ENCODE measurements at places on chromosomes 1 and 21.

- DNase-seq = no peak
Measured at GRCh38 chr1:183810121-183810520, 5.2 kb downstream of the RGL1 start.

DNA sequence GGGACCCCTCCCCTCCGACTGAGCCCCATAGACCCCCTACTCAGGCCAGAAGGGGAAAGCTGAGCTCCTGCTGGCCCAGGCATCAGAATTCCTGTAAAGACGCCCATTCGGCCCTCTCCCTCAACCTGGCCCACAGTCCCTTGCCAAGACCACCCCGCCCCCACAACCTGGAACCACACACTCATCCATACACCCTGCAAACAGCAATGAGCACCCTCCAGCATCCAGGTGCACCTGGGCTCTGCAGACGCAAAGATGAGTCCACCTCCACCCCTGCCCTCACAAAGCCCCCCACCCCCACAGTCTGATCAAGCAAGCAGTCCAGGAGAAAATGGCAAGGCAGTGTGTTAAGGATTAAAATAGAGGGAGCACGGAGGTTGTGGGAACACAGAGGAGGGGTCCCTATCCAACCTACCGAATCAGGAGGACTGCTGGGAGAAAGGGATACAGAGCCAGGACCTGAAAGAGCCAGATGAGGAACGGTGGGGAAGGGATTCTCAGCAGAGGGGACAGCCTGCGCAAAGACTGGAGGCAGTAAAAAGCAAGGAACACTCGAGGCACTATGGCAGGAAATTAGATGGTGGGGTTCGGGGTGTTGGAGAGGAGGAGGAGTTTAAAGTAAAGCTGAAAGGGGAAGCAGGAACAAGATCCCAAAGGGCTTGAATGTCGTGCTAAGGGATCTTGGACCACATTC lies 67.3 kb upstream of the LAPTM5 start:
- DNase-seq = no peak

GRCh38 chr21:36125512-36126207 lies 9.2 kb upstream of the CBR3 start:
- no peak for DNase-seq

DNA sequence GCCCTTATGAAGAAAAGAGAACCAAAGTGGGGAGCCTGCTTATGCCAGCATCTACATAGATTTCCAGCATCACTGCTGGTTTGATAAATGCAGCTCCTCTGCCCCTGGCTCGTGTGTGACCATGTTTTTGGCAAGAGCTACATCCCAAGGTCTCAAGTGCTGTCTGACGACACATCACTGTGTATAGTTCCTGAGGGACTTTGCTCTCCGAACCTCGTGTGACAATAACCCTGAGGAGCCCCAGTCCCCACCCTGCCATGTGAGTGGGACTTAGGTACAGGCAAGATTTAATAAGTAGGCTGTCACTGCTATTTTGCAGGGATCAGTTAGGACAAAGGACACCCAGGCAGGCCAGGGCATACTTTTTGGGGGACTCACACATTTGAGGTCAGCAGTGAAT lies 28.8 kb upstream of the RERE start:
- no peak for DNase-seq

GRCh38 chr1:54347955-54348699 lies 58.1 kb downstream of the SSBP3 start:
- DNase-seq = no peak

GRCh38 chr1:80021891-80022290 lies 1015.4 kb upstream of the ADGRL4 start:
- no peak for DNase-seq

DNA sequence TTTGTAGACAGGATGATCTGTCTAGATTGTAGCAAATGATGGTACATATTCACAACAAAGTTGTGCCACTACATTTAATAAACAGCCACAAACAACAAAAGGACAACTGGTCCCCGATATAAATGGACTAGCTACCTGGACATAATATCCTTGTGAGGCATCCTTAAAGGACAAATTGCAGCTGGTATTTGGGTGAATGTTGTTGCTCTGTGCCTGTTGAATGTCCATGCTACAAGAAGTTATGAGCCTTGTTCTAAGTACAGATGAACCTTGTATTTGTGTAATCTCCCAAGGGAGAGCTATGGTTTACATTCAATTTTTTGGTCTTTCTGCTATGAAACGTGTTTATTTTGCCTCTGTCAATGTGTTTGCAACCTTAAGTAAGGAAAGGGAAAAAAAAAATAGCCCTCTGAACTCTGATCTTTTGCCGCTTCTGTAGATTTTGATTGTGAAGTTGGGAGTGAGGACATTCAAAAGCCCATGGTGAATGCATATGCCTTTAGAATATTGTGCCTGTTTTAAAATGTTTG lies 26.5 kb downstream of the SFT2D2 start:
- DNase-seq = no peak

- DNase-seq = no peak
Measured at GRCh38 chr1:12285496-12286143, 55.8 kb downstream of the VPS13D start.

DNA sequence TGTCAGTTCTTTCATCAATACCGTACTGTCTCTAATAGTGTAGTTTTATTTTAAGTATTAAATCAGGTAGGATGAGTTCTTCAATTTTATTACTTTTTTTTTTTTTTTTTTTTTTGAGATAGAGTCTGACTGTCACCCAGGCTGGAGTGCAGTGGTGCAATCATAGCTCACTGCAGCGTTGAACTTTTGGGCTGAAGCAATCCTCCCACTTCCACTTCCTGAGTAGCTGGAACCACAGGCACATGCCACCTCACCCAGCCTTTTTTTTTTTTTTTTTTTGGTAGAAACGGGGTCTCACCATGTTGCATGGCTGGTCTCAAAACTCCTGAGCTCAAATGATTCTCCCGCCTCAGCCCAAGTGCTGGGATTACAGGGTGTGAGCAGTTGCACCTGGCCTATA lies 44.3 kb downstream of the INAVA start:
- DNase-seq = no peak

DNA sequence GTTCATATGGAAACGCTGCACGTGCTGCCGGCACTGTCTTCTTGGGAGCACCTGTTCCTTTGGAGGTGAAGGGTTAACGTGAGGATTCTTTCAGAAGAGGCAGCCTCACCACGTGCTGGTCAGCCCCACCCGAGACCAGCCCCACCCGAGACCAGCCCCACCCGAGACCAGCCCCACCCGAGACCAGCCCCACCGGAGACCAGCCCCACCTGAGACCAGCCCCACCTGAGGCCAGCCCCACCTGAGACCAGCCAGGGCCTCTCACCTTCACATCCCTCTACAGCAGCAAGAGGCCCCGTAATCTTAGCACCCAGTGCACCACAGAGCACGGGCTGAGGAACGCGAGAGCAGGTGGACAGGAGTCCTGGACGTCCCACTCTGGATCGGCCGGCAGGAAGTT lies 18.0 kb downstream of the PRDM16 start:
- no peak for DNase-seq

DNA sequence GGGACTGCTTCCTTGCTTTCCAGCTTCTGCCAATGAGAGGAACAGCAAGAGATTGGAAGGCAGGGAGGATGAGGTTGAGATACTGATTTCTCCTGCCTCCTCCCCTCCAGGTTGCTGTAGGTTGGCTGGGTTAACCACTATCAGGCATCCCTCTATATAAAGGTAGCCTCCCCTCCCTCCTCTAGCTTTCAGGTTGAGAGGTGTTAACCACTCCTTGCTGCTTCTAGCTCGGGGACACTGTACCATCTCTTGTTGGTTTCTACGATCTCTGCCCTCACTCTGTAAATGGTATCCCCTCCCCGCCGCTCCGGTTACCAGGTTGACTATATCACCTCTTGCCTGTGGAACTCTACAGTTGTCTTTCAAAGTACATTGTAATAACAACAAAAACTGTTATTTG lies 16.7 kb downstream of the LPAR3 start:
- no peak for DNase-seq

DNA sequence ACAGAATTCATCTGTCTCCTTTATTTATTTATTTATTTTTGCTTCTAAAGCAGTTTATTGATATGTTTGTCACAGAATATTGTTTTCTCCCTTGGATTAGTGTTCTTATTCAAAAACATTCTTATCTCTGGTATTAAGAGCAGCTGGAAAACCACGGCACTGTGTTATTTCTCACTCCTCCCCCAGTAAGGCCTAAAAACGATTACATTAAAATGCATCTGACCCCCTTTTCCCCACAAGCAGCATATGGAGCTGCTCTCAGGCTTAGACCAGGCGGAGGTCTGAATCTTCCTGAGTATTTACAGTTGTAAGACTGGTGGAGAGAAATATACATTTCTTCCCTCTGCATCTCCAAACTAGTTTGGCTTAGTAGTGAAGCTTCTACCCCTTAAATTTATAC lies 86.8 kb downstream of the HLX start:
- DNase-seq = no peak

GRCh38 chr1:36258960-36259344 lies 34.7 kb downstream of the THRAP3 start:
- DNase-seq = no peak

DNA sequence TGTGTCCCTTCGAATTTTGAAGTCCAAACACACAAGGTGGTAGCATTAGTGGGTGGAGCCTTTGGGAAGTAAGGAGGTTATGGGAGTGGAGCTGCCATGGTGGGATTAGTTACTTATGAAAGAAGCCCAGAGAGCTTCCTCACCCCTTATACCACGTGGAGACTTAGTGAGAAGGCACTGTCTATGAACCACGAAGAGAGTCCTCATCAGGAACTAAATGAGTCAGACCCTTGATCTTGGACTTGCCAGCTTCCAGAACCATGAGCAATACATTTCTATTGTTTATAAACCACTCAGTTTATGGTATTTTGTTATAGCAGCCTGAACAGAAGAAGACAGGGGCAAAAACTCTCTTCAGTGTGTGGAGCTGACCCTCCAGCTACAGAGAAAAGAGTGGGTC lies 259.3 kb upstream of the AJAP1 start:
- no peak for DNase-seq

DNA sequence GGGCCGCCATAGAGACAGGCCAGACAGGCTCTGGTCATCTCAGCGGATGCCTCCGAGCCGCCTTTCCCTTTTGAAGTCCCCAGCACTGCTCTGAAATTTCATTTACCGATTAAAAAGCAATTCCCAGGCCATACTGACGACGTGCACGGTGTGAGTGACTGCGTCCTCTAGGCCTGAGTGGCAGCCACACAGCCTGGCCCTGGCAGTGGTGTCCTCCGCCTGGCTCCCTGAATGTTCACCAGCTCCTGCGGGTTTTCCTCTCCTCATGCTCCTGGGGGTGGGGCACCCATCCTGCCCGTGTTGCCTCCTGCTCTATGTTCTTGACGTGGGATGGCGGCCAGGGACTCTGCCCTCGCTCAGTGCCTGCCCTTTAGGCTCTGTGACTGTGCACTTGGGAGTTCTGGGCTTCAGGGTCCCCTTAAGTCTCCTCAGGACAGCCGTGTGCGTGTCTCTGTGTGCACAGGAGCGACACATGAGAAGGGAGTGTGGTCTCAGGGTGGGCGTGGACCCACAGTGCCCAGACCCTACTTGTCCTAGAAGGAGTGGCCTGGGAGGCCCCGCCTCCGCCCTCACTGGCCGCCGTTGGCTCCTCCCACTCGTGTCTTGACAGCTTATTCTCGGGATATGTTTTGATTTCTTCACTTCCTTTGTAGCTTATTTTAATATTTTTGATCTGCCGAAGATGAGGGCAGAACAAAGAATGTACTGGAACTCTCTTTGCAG lies 3.6 kb downstream of the SKI start:
- DNase-seq = peak; percentile 98

- no peak for DNase-seq
Measured at GRCh38 chr1:9860887-9861286, 37.1 kb upstream of the CLSTN1 start.

DNA sequence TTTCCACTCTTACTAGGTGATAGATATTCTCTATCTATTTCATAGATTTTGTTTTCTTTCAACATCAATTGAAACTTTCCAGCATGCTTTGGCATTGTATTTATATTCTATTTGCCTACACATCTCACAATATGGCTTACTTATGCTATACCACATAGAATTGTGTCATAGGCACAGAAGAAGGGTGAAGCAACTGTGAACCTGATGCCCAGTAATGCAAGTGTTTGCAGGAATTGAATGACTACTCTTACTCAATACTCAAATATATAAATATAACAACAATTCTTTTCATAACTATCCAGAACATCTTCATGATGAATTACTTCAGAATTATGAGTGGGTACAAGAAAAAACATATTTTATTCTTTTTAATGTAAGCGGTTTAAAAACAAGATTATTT lies 165.9 kb downstream of the PTBP2 start:
- no peak for DNase-seq

DNA sequence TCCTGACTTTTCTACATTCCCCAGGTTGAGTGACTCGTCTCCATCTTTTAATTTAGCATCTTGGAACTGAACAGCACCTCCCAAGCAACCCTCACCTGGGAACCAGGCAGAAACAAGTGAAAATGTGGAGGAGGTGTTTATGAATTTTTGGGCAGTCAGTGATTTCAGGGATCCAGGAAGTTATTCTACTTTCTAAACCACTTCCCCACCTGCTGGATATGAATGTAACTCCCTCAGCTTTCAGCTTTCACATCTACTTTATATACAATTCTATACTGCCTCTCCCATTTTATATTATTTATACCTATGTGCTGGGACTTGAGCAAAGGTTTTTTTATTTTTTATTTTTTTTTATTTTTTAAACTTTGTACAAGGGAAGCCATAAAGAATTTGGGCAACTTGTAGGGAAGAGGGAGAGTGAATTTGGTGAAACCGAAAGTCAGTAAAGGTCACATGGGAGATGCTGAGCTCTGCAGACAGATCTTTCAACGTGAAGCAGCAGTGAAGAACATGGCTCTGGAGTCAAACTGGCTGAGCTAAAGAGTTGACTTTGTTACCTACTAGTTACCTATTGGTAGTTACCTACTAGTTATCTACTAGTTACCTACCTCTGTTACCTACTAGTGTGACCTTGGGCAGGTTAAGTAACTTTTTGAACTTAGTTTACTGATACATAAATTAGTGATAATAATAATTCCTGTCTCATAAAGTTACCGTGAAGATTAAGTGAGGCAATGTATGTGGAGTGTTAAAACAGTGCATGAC lies 45.5 kb downstream of the DDR2 start:
- no peak for DNase-seq

GRCh38 chr21:18760247-18760646 lies 356.7 kb upstream of the TMPRSS15 start:
- DNase-seq = no peak
